GM12892 (cell line): ENCODE measurements at places on chromosomes 4 and X.

- no peak for DNase-seq
Measured at GRCh38 chr4:85869181-85869580, 394.2 kb downstream of the ARHGAP24 start.

DNA sequence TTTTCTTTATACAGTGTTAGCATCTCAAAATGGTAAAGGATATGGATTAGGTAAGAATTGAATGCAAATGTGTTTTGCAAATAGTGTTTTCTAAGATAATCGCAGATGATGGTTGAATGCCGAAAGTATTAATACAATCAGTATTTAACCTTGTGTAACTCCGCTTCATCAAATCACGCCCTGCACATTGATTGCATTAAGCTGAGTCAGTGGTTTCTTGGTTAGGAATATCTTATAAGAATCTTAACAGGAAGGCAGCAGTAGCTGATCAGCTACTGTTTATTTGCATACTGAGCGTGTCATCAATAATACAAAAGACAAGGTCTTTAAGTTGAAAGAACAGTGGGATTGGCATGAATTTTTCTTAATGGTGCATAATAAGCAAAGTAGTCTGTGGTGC is 545.4 kb downstream of the RPA4 start:
- DNase-seq, result no peak

DNA sequence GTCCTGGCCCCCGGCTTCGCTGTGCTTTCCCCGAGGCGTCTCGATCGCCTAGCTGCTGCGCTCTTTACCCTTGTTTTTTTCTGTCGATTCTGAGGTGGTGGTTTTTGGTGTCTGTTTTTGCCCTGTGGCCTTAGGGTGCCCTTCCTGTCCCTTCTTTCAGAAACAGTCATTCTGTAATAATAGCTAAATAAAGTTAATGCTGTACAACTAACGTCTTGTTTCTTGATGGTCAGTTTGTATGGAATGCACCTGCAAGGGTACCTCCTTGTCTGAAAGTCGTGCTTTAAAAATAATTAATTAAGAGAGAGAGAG is 686 bp downstream of the FIP1L1 start:
- no peak for DNase-seq

- DNase-seq, result no peak
Measured at GRCh38 chrX:152149648-152150047, 11.3 kb upstream of the MAGEA10 start.

- DNase-seq, result no peak
Measured at GRCh38 chrX:118423558-118423957, 72.1 kb upstream of the DOCK11 start.

GRCh38 chrX:82813671-82814078 is 694.4 kb upstream of the POU3F4 start:
- no peak for DNase-seq

DNA sequence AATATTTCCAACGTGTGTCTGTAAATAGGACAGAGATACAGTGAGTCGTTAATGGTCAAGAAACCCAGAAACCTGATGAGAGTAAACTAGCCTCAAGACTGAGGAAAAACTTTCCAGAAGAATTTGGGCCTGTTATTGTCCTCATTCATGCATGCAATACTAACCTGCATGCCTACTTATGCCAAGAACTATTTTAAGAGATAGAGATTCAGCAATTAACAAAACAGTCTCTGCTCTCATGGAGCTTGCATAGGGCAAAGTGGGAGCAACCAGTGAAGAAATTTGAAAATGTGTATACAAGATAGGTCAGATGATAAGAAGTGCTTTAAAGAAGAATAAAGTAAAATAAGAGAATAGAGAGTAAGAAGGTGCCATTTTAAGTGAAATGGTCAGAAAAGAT is 66.1 kb upstream of the FRG1 start:
- DNase-seq, result no peak

DNA sequence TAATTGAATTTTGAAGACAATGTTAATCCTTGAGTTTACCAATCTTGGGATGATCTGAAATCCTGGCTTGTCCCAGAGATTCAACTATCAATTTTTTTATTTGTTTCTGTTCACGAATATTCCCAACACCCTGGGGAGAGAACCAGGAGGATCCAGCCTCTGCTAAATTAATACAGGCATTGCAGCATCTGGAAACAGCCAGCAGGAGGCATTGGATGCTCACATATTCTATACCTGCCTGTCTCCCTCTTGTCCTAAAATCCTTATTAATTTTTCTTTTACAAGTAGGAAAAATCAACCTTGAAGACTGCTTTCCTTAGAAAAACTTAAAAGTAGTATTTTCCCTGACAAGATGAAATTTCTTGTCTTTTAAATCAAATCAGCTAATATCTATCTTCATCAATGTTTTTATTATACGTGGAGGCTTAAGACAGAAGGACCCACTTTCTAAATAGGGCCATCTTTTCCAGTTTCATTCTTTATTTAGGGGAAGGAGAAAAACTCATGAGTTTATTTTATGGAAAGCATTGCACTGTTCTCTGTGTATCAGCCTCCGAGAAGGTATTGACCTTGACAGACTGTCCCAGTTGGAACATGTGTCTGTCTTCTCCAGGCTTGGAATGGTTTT is 102.4 kb downstream of the CLNK start:
- DNase-seq, result no peak

DNA sequence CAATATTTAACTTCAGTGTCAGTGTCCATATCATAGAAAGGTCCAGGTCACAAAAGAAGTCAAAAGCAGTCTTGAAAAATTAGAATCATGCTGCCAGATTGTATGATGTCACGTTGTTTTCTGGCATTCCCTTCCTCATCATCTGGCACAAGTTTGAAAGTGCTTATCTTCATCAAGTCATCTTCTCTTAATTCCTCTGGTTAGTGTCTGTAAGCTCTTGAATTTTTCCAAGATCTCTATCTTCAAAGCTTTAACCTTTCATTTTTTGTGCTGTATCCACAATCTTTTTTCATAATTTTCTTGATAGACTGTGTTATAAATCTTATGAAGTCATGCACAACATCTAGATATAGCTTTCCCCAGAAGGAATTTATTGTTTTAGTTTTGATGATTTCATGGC is 682.7 kb upstream of the AADAT start:
- DNase-seq, result no peak

- DNase-seq, result no peak
Measured at GRCh38 chr4:145852256-145852839, 86.3 kb downstream of the ZNF827 start.

GRCh38 chr4:48665555-48666186 is 114.4 kb downstream of the FRYL start:
- no peak for DNase-seq

GRCh38 chrX:136694431-136695087 is 46.6 kb downstream of the CD40LG start:
- DNase-seq, result no peak

DNA sequence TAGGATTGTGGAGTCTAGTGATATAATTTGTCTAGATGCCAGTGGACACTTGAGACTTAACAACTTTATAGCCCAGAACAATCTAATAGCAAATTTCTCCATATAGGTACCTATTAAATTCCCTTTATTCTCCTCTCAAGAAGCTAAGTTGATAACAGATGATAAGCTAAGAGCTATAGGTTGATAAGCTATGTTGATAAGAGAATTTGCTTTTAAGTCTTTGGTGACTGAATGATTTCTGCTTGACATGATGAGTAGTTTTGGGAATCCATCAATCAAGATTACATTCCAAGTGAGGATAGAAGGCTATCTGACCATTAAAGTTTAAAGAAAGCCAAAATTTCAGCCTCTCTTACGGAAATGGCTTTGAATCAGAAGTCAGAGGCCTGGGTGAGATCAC is 131.6 kb downstream of the EMCN start:
- DNase-seq, result no peak

GRCh38 chrX:103155201-103155600 is 59.7 kb upstream of the BEX4 start:
- no peak for DNase-seq

DNA sequence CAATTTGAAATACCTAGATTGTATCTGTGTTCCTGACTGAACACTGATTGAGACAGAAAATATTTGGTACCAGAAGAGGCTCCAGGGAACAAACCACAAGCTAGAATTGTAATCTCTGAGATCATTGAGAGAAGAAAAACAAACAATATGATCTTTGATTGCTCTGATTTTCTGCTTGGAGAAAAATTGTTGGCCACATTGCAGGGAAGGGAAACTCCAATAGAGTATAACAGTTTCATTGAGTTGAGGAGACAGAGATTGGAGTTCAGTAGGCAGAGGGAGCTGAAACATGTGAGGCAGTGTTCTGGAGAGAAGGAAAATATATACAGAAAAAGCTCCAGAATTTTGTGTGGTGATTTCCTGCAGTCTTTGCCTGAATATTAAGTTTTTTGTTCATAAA is 158.2 kb downstream of the C4orf33 start:
- no peak for DNase-seq

- no peak for DNase-seq
Measured at GRCh38 chrX:36414056-36414455, 494.5 kb downstream of the CFAP47 start.

DNA sequence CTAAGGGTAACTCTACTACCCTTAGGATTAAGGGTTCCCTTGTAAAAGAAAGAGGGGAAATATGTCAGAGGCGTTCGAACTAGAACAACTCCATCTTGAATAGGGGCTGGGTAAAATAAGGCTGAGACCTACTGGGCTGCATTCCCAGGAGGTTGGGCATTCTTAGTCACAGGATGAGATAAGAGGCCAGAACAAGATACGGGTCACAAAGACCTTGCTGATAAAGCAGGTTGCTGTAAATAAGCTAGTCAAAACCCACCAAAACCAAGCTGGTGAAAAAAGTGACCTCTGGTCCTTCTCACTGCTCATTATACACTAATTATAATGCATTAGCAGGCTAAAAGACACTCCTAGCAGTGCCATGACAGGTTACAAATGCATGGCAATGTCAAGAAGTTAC is 922.0 kb downstream of the DMD start:
- no peak for DNase-seq

DNA sequence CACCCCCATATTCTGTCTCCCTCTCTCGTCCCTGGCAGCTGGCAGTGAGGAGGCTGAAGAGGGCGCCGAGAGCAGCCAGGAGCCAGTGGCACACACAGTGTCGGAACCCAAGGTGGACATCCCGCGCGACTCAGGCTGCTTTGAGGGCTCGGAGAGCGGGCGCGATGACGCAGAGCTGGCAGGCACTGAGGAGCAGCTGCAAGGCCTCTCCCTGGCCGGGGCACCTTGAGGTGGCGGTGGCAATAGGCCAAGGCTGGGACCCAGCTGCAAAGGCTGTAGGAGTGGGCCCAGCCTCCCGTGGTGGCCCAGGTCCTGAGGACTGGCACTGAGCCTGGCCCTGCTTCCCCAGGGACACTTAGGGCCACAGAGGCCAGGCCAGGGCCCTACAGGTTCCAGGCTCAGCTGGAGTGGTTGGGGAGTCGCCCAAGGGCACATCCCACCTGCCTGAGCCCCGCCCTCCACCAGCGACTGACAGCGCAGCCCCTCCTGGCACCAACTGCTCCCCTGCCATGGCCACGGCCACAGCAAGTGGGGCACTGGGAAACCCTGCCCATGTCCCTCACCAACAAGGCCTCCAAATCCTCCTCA is 13.9 kb downstream of the SASH3 start:
- DNase-seq, result no peak

DNA sequence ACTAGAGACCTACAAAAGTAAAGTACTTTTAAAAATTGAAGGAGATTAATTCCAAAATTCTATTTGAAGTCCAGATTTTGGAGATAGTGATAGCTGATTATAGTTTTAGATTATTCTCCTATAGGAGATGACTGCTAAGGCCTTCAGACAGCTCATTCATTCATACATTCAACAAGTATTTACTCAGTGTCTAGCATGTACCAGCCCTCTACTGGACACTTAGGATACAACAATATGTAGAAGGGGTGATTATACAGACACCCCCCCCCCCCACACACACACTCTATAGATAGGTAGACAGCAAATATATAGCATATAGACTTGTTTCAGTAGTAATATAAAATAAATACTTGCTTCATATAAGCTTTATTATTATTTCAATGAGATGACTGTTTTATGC is 60.4 kb upstream of the TAF9B start:
- no peak for DNase-seq
